ENCODE measurements at places on chromosomes 7 and 10.

DNA sequence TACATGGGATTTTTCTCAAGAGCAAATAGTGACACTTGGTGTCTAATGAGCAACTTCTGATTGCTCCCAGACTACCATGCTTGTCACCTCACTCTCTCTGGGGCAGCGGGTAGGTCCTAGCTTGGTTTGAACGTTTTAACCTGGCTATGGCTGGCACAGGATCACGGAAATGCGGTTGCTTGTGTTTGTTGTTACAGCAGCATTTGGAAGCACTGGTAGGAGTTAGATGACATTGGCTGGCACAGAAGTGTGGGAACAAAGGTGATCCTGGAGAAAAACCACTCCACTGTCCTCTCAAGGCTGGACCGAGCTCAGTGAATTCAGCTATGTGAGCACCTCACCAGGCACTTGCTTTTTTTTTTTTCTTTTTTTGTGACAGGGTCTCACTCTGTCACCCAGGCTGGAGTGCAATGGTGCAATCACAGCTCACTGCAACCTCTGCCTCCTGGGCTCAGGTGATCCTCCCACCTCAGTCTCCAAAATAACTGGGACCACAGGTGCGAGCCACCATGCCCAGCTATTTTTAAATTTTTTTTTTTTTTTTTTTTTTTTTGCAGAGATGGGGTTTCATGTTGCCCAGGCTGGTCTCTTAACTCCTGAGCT is 3.5 kb upstream of the PFKFB3 start:
- DNase-seq, result no peak

GRCh38 chr10:110207805-110208613 is 604 bp downstream of the MXI1 start:
- no peak for DNase-seq

DNA sequence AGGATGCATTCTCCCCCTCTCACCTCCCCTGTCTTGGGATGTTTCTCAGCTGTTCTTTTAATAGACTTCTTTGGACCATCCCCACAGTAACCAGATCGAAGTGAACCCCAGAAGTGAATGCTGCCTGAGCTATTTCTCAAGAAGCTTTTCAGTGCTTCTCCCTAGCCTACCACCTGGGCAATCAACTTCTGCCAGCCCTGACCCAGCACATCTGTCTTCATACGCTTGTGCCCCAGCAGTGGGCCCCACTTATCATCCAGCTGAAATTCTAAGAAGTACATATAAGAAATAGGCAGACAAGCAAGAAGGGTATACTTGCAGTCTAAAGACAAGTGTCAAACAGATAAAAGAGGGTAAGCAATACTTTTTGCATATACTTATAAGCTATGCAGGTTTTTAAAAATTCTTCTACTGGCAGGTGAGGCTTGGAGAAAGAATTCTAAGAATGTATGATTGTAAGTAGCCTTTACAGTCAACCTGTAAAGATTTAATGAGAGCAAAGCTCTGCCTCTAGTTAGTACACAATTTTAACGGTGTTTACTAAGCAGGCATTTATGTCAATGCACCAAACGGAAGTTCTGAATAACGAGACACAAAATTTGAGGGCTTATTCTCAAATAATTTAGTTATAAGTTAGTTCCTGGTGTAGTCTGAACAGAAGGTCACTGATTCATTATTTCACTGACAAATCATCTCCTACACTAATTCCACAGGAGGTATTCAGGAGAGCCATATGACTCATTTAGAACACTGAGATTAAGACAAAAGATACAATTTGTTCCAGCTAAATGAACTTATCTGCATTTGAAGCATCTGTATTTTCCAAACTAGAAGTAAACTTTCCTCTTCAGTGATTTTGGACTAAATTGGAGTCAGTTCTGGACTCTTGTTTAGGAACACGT is 83.3 kb downstream of the RNLS start:
- DNase-seq, result no peak

DNA sequence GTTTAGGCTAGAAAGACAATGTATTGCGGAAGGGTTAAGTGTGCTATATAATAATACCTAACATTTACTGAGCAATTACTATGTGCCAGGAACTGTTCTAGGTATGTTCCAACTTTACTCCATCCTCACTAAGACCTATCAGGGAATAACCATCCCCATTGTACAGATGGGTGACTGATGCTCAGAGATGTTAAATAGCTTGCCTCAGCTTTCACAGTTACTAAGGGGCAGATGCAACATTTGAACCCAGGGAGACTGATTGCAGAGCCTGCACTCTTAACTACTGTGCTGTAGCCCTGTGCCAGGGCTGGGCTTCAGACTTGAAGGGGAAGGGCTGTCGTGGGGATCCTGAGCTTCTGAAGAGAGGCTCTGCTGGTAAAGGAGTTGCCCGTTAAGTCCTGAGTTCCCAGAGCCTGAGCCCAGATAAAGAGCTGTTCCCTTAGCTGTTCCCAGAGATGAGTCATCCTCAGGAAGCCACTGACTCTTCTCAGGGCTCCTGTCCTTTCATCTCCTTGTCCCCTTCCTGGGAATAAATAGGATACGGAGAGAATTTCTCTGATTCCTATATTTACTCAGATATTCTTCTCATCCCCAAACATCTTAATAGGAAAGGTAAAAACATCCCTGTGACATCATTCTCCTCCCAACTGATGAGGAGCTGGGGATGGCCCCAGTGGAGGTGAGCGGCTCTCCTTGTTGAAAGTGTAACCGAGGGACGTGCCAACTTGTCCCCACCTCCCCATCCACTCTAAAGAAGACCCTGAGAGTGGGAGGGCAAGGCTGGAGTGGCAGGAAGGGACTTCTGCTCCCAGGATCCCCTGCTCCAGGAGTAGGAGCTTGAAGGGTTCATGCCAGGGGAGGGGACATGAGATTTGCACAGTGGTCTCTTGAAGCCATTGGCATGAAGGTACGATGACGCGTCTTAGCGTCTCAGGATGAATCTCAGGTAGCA is 28.0 kb upstream of the HABP2 start:
- no peak for DNase-seq

GRCh38 chr7:24949884-24950283 is 30.1 kb downstream of the OSBPL3 start:
- DNase-seq, result no peak

- no peak for DNase-seq
These were observed at the start of gene TRIL for GRCh38 chr7:28958235-28958979. TSS of gene TRIL (minus strand) at chr7:28958330. CDS start at chr7:28958046, 284 bp downstream.

- DNase-seq, result no peak
These were observed 128.0 kb downstream of the MBL2 start for GRCh38 chr10:52644373-52645186.

GRCh38 chr10:84825330-84825729 is 496.9 kb downstream of the CCSER2 start:
- DNase-seq, result no peak

GRCh38 chr7:45595809-45596664 is 21.9 kb downstream of the ADCY1 start:
- no peak for DNase-seq

DNA sequence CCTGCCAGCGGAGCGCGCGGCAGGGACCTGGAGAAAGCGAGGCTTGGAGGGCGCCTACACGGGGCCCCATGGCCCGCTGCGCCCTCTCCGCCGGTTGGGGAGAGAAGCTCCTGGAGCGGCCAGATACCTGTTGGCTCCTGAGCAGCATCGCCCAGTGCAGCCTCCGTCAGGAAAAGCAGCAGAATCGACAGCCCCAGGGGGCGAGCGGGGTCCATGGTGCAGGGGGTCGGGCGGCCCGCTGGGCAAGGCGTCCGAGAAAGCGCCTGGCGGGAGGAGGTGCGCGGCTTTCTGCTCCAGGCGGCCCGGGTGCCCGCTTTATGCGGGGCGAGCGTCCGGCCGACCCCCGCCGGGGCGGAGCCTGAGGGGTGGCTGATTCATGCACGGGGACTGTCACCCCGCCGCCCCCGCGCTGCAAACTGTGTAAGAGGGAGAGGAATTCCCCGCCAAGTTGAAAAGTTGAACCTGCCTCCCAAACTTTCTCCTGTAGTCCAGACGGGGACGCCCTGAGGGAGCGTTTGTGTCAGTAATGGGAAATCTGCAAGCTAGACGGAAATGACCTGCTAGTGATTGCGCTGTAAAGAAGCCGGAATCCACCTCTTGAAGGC is at the start of gene TFPI2:
TFPI2 (minus strand) TSS at position 290 of the 605 bp plus-strand sequence; CDS start at position 215, 75 bp downstream.
- DNase-seq, result no peak

- no peak for DNase-seq
These were observed 1.6 kb upstream of the MBL2 start for GRCh38 chr10:52774182-52774581.

Measured in D721Med (cell line).